ENCODE measurements at places on chromosomes 11 and 22.

- no peak for DNase-seq
Measured at GRCh38 chr22:48800036-48800885, 1027.4 kb downstream of the BRD1 start.

DNA sequence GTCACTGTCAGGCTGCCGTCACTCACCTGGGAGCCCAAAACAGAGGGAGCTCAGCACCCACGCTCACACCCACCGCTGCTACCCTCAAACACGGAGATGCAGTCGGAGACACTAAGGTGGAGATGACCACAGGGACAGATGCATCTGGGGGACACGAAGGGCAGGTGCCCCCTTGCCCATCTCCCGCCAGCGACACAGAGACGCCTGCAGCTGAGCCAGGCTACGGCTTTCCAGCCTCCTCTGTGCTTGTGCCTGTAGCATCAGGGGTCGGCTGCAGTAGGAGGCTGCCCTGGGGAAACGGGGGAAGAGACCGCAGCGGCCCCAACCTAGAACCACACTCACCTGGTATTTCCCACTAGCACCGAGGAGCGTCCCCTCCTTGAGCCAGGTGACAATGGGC, 19.3 kb downstream of the IGSF9B start:
- no peak for DNase-seq

GRCh38 chr11:65887723-65888162, 528 bp downstream of the FIBP start:
- DNase-seq: no peak

GRCh38 chr22:50620593-50621355, 7.2 kb downstream of the ARSA start:
- no peak for DNase-seq

- no peak for DNase-seq
Measured at GRCh38 chr22:49214976-49215375, 612.7 kb downstream of the BRD1 start.

GRCh38 chr11:92225125-92225567, 528 bp downstream of the FAT3 start:
- no peak for DNase-seq

DNA sequence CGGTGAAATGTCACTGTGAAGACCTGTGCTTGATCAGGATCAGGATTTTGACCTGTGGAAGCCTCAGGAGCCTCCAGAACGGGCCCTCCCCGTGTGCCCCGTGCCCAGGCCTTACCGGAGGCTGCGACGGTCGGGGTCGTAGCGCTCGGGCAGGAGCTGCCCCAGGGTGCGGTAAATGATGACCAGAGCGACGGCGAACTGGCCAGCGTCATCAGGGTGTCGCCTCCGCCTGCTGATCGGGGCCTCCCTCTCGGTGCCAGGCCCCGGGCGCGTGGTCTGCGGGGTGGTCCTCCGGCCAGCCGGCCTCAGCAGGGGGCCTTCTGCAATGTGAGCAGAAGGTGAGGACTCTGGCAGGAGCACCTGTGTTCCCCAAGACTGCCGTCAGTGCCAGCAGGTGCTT, 46.2 kb downstream of the TRMU start:
- no peak for DNase-seq

DNA sequence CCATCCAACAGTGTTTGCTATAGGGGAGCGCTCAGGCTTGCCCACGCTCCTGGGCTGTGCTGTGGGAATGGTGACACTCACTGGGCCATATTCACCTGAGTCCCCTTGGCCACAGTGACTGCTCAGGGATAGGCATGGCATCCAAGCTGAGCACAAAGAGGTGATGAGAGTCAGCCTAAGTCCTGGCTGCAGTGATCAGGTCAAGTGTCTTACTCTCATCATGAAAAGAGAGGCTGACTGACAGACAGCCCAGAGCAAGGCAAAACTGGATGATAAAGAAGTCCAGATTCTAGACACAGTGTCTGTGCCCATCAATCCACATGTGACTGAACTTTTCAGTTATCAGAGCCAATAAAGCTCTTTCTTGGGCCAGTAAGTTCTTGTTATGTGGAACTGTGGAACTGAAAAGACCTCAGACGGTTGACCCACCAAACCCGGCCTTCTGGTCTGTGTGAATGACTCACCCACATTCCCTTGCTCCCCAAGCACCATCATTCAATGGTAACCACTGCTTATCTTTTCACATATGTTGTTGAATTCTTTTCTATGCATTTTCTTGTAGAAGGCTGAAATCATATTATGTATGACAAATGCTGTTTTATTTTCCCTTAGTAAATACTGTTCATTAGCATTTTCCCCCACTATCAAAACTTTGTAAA, 43.2 kb upstream of the YPEL1 start:
- DNase-seq: no peak

DNA sequence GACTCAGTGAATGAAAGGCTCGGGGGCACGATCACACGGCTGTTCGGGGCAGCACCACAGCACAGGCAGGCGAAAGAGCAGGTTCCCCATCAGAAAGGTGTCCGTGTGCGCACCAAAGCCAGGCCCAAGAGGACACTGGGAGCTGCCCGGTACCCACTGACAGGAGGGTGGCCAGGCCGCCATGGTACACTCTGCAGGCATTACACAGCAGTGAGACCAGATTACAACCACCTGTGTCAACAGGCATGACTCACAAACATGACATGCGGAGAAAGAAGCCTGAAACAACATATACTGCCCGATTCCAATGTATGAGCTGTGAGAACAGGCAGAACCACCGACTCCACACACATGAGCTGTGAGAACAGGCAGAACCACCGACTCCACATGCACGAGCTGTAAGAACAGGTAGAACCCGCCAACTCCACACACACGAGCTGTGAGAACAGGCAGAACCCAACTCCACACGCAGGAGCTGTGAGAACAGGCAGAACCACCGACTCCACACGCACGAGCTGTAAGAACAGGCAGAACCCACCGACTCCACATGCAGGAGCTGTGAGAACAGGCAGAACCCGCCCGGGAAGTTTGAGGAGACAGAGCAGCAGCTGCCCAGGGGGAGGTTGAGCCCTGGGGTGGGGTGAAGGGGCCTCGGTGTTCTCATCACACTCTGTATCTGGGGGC, 32.6 kb downstream of the KIAA0930 start:
- no peak for DNase-seq

- no peak for DNase-seq
Measured at GRCh38 chr22:36904260-36904880, 9.1 kb upstream of the CSF2RB start.

DNA sequence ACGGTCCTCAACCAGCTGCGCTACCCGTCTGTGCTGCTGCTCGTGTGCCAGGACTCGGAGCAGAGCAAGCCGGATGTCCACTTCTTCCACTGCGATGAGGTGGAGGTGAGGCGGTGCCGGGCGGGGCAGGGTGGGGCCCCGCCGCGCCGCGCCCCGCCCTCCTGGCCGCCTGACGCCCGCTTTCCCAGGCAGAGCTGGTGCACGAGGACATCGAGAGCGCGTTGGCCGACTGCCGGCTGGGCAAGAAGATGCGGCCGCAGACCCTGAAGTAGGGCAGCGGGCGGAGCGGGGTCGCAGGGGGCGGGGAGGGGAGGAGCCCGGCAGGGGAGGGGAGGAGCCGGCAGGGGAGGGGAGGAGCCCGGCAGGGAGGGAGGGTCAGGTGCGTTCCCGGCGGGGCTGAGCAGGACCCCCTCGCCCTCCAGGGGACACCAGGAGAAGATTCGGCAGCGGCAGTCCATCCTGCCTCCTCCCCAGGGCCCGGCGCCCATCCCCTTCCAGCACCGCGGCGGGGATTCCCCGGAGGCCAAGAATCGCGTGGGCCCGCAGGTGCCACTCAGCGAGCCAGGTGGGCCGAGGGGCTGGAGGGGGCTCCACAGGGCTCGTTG, 14.7 kb downstream of the EPS8L2 start:
- DNase-seq: no peak

- DNase-seq: no peak
Measured at GRCh38 chr11:86669424-86669823, 3.0 kb downstream of the ME3 start.

DNA sequence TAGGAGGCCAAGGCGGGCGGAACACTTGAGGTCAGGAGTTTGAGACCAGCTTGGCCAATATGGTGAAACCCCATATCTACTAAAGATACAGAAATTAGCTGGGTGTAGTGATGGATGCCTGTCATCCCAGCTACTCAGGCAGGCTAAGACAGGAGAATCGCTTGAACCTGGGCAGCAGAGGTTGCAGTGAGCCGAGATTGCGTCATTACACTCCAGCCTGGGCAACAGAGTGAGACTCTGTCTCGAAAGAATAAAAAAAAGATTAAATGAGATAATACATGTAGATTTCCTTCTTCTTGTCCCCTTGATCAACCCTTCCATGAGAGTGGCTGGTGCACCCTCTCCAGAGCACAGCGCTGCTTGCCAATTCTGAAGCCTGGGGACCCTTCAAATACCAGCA, 106.9 kb downstream of the ST3GAL4 start:
- no peak for DNase-seq

DNA sequence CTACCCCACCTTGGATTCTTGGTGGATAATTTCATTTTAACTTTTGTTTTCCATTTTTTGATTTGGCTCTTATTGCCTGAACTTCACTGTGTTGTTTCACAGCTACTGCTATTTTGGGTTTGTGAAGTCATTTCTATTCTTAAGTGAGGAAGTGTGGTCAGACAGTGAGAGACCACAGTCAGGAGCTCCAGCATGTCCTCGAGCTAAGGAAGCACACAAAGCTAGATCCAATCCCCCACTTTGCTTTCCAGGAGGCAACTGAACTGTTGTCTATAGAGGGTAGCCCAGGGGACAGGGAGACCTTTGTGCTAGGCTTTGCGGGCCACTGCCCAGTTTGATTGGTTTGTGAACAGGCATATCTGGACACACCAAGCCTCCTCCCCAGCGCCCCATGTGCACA, 251.8 kb upstream of the KIRREL3 start:
- no peak for DNase-seq

DNA sequence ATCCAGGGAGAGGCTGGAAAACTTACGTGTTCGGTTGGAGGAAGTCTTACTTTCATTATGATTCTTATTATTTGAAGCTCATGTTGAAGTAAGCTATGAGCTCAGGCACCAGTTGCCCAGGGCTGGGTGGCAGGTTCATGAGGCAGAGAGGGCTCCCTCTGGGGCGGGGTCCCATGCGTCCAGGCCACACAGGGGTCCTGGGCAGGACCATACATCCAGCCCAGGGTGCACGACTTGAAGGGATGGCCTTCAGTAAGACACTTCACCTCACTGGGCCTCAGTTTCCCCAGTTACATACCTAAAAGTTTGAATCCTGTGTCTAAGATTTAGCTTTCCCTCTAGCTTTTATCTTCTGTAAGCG, 107.3 kb upstream of the B3GAT1 start:
- DNase-seq: no peak

DNA sequence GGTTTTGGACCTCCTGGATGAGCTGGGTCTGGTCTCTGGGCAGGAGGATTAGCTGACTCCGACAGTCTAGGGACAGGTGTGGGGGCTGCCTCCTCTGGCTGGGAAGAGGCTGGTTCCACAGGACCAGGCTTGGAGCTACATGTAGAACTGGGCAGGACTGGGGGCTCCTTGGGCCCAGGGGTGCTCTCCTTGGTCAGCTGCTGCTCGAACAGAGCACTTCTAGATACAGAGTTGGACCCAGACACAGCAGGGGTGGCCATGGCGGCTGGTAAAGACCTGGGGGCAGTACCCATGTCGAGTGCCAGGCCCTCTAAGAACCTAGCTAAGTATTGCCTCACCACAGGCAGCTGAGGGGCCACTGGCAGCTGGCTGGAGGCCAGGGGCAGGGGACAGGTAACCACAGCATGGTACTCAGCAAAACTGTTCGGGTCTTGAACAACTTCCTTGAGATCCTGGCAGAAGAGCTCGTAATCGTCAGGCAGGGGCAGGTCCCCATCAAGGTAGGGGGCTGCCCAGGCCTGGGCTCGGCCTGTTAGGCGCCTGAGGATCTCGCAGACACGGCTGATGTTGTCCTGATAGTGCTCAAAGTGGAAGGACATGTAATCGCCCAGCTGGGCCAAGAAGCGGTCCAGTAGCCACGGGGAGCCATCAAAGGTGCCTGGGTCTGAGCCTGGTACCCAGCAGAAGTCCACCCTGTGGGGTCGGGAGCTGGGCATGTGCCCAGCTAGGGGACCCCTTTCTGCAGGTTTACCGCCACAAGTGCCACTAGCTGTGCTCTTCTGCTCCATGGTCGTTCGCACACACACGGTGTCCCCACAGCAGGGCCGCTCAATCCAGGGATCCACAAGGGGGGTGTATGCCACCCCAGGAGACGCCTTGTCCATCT, 3.1 kb downstream of the GNB1L start:
- no peak for DNase-seq

DNA sequence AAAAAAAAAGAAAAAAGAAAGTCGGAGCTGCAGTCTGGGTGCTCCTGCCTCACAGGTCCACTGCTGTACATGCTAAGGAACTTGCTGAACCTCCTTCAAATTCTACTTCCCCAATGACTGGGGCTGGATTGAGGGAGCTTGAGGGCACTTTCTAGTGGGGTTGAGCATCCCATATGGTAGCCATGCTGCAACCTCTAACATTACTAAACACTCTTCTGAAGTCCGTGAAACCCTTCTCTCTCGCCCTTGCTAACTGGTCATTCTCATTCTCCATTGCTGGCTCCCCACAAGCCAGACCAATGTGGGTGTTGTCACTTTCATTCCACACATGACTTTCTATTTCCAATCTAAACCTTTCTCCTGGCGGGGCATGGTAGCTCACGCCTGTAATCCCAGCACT, 1.2 kb downstream of the ESS2 start:
- no peak for DNase-seq

GRCh38 chr11:38824573-38824972, 2226.5 kb upstream of the RAG2 start:
- no peak for DNase-seq

DNA sequence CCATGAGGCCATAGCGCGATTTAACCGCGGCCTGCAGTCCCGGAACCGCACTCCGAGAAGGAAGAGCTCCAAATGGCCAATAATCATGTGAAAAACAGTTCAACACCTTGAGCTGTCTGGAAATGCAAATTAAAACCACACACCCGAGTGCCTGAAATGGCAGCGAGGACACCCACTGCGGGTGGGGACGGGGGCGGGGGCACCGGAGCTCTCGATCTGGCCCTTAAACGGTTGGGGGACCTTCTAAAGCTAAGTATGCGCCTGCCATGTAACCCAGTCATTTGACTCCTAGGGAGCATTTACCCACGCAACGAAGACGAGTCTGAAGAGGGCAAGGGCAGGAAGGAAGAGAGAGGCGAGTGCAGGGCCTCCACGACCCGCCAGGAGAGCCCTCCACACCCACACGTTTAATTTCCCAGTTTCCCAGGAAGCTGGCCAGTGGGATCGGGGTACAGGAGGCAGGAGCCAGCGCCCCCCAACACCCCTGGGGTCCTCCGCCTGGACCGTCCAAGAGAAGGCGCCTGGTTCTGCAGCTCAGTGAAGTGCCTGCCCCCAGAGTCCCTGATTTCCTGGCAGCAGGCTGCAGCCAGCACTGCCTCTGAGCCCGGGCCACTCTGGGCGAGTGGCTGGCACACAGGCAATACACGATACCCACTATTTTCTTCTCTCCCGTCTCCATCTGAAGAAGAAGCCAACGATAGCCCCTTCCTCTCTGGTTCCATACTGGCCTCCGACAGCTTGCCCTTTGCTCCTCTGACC, 1.7 kb downstream of the TTLL8 start:
- DNase-seq: no peak

Measured in stimulated activated CD8-positive, alpha-beta memory T cell treated with anti-CD3 and anti-CD28 coated beads, Interleukin-15, amount 100 ng/mL, for 1 hour (primary cell).